ENCODE measurements at places on chromosomes 12 and 14.

DNA sequence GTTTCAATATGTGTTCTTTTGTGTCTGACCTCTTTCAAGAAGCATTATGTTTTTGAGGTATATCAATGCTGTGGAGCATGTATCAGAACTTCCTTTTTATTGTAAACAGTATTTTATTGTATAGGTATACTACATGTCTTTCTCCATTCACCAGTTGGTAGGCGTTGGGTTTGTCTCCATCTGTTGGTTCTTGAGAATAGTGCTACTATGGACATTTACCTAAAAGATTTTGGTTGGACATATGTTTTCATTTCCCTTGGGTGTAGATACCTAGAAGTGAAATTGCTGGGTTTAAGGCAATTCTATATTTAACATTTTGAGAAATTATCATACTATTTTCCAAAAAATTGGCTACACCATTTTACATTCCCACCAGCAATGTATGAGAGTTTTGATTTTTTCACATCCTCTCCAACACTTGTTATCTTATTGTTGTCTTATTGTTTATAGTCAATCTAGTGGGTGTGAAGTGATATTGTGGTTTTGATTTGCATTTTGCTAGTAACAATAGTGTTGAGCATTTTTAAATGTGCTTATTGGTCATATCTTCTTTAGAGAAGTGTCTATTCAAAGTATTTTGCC, 409.2 kb downstream of the IPO8 start:
- DNase-seq, result no peak

DNA sequence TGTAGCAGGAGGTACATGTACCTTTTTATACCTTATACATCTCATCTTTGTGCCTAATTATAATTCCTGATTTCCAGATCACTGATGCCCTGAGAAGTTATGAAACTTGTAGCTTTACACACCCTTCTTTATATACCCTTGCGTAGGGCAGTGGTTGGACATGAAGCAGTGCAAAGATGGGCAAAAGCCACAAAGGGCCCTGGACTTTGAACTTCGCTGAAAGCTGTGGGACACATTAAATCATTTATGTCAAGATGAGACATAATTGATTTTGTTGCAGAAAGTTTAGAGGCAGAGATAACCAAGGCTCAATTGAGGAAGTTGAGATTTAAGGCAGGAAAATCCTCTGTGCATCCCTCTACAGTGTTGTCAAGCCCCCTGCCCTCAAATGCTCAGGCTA, 170.0 kb downstream of the SLC2A13 start:
- DNase-seq, result no peak

GRCh38 chr12:27424631-27425230, 21.8 kb upstream of the SMCO2 start:
- no peak for DNase-seq

DNA sequence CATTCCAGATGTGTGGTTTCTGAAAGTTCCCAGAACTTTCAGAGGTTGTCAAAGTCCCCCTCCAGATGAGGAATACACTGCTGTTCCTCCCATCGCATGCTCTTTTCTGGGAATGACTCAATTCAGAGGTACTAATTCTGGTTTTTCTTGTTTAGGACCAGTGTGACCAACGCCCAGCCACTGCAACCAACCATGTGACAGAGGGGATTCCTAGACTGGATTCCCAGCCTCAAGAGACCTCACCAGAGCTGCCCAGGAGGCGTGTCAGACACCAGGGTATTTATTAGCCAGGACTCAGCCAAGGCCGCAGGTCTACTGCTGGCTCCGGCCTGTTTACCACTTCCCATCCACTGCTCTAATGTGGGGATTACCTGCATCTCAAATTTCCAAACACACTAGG, 24.2 kb downstream of the TRAFD1 start:
- DNase-seq, result peak; percentile 76

GRCh38 chr14:36295642-36296627, 24.5 kb downstream of the MBIP start:
- DNase-seq, result no peak

DNA sequence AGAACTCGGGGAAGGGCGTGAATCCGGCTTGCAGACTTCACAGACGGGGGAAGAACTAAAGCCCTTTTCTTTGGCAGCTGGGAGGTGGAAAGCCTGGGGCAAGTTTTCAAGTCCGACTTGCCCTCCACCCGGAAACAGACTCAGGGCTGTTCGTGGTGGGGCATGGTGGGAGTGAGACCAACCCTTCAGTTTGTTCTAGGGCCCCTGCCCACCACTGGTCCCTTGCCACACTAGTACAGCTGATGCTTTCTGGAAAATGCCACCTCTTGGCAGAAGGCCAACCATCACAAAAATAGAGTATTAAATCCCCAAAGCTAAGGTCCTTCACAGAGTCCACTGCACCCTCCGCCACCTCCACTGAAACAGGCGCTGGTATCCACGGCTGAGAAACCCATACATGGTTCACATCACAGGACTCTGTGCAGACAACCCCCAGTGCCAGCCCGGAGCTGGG, 50.4 kb upstream of the DDX11 start:
- DNase-seq, result peak; percentile 29

DNA sequence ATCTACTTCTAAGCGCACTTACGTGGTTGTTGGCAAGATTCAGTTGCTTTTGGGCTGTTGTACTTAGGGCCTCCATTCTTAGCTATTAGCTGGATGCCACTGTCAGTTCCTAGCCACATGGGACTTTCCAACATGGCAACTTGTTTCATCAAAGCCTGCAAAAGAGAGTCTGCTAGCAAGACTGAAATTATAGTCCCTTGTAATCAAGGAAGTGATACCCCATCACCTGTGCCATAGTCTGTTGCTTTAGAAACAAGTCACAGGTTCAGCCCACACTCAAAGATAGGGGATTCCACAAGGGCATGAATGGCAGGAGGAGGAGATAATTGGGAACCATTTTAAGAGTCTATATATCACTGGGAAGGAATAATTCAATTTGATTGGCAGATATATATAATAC, 27.1 kb upstream of the SLC17A8 start:
- DNase-seq, result no peak

- no peak for DNase-seq
These were observed 7.9 kb downstream of the WDR89 start for GRCh38 chr14:63633801-63634200.

- DNase-seq, result peak; percentile 20
These were observed 85.7 kb downstream of the PAPOLA start for GRCh38 chr14:96587823-96588385.

DNA sequence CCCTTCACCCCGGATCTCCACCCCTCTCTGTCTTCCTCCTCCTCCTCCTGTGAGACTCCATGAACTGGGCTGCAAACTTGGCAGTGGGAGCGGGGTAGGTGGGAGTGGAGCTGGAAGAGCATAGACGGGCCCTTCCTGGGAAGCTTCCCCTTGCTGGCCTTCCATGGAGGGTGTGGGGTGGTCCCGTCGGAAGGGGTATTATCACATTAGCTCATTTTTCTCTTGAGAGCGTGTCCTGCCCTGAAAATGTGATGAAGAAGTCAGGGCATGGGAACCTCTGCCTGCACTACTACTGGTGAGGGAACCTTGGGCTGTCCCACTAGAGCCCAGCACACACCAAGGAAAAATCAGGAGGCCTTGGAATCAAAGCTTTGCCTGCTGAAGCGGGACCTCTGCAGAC, 66.5 kb downstream of the CACNA1C start:
- no peak for DNase-seq

- no peak for DNase-seq
These were observed 31.7 kb downstream of the GALC start for GRCh38 chr14:87961246-87961645.

- peak; percentile 54 for DNase-seq
These were observed 6.5 kb downstream of the KRT86 start for GRCh38 chr12:52280796-52281560.

DNA sequence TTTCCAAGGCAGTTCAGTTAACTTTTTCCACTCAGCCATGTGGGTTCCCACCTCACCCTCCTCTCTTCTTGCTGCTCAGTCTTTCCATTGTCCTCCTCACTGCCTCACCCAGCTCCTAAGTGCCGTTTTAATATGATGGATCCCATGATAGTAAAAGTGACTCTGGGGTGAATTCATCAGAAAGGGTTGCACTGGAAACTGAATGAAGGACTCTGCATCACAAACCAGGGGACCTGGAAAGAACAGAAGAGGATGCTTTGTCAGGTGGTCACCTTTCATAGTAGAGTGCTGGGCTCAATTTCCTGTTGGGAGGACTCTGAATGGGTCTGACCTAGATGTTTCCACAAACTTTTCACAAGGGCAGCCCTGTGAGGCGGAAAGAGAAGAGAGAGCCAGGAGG, 67.8 kb upstream of the SLC8A3 start:
- DNase-seq, result no peak

DNA sequence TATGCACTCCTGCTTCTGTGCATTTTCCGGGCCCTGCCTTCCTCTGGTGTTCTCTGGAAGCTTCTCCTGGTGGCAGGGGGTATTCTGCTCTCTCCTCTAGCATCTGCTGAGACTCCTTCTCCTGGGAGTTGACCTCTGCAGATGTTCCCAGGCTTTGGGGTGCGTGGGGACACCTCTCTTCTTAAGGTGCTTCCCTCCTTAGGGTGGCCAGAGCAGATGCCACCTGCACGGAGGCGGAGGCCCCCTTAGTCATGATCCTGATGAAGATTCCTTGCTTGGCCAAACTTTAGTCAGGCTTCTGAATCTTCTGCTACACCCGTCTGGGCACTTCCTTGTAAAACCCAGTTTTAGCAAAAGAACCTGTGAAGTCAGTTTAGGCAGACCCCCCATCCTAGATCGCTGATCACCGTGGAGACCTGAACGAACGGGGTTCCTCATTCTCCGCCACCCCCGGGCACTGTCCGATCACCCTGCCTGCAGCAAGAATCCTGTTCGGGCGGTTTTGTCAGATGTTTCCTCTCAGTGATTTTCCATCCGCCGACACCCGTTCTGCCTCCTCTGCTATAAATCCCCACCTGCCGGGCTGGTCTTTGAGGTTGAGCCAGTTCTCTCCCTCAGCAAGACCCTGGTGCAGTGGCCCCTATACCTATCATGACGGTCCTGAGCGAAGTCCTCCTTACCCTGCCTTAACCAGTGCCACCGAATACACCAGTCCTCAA, 111.9 kb downstream of the CALM1 start:
- peak; percentile 85 for DNase-seq

GRCh38 chr14:98966475-98967162, 305.4 kb downstream of the BCL11B start:
- DNase-seq, result no peak

- DNase-seq, result no peak
These were observed 17.7 kb downstream of the DNAL1 start for GRCh38 chr14:73662487-73662943.

GRCh38 chr14:58133739-58134138, 18.3 kb downstream of the ARMH4 start:
- DNase-seq, result no peak

DNA sequence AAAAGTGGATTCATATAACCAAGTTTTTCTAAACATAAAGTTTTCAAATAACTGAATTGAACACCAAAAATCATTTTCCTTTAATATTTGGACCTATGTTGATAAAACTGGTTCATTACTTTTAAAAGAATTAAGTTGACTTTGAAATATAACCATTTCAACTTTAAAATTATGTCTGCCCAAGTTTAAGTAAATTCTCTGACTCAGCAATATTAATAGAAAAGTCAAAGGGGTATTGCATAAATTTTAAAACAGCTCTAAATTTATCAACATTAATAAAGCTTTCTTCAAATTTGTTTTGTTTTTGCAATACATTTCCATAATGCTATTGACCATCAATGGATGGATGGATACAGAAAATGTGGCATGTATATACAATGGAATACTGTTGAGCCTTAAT, 168.4 kb upstream of the GARIN6 start:
- DNase-seq, result no peak

DNA sequence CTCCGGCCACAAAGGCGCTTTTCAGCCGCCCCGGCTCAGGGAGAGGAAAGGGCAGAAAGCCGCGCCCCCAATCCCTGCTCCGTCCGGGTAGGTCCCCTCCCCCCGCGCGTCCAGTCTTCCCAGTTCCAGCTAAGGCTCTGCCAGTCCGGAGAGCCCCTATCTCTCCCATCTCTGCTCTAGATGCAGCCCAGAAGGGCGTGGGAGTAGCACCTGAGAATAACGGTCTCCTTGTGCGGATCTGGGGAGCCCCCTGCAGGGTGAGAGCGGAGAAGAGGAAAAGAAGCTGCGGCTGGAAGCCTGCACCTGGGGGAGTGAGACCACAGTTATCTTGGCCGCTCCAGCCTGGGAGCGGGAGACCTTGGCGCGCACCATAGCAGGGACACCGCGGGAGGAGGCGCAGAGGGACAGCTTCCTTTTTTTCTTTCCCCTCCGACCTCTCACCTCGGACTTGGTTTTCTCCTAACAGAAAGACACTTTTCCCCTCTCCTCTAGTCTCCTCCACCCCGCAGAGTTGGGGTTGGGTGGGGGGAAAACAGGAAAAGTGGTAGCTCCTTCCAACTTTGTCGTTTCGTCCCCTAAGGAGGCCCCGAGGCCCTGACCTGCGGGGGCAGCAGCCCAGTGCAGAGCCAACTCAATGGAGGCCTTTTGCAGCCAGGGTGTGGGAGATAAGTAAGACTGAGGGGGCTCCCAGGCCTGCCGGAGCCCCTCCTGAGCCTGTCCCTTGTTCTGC, 2.4 kb downstream of the DHH start:
- no peak for DNase-seq

DNA sequence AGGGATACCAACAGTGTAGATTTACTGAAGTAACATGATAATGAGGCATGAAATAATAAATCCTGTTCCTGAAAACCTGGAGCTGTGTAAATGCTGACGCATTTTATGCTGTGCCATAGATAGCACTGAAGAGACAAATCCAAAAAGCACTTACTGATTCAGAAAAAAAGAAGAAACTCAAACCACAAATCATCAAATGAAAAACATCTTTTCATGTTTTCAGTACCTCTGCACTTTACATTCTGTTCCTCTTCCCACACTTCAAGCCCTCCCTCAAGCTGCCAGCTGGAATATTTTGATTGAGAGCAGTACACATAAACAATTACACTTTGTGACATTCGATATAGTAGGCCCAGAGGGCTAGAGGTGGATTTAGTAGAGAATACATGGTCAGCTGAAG, 362.3 kb downstream of the NAV3 start:
- no peak for DNase-seq

- DNase-seq, result no peak
These were observed 17.8 kb downstream of the TAOK3 start for GRCh38 chr12:118354903-118355302.

DNA sequence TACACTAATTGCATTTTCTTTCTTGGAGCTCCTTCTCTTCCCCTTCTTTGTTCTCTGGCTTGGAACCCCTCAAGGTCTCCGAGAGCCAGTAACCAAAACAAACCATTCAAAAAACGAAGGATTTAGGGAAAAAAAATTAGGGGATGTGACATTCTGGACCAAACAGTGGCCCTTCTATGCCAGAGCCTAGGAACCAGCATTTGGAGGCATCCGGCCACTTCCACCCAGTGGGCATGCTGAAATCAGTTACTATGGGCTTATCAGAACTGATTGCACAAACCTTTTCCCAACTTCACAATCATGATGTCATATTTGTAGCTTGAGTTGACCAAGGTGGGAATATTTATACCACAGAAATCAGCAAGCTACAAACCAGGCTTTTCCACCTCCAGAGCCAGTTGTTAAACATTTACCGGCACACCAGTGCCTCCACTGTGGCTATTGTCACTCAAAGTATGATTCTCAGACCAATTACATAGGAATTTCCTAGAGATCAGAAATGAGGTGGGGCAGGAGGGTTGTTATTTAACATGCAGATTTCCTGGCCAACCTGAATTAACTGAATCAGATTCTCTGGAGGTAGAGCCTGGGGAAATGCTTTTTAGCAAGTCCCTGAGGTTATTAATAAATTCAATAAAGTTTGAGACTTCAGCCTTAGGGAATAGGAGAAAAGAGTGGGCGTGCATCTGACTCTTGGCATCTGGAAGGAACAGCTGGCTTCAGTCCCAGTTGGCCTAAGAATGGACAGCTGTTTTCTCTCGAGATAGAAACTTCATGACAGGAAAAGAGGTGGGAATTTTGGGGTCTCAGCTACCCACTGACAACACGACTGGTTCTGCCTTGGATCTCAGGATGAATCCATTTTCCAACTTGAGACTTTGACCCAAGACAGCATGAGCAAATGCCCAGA, 273.9 kb downstream of the ZFP36L1 start:
- no peak for DNase-seq

Data from ureter (tissue), 1 donor.